ENCODE measurements at places on chromosomes 3 and 15.

- no peaks in the 10 kb centered on the region for H3K4me1 ChIP-seq
- H3K27ac ChIP-seq = peak overlapping the region; percentile 48
- peaks cover 60% of the 10 kb centered on the region for H3K36me3 ChIP-seq
- H3K27me3 ChIP-seq = no peaks in the 10 kb centered on the region
- H3K4me3 ChIP-seq = peak overlapping the region; percentile 31
- peak; percentile 48 for DNase-seq
Measured at GRCh38 chr15:85689729-85690128, 105.0 kb downstream of the KLHL25 start.

DNA sequence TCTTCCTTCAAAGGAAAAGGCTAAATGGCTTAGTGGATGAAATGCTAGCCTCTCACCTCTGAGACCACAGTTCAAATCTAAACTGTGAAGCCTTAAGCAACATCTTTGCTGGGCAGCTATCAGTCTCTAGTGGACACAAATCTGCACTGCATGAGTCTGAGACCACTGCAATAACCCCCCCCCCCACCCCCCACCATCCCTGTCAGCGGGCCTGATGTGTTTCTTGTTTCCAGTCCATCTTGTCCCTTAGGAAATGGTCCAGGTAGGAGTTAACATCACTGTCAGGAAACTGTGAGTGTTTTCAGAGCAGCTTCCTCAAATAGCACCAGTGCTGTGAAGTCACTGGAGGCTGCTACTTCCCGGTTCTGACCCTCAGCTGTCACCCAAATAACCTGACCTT is 140.6 kb upstream of the TMCO5A start:
- no peak for DNase-seq
- no peaks in the 10 kb centered on the region for H3K36me3 ChIP-seq
- H3K27ac ChIP-seq = no peak overlapping the region

- H3K36me3 ChIP-seq = no peaks in the 10 kb centered on the region
- peaks cover 3% of the 10 kb centered on the region for H3K4me1 ChIP-seq
- no peak overlapping the region for H3K4me3 ChIP-seq
- H3K27ac ChIP-seq = no peak overlapping the region
- DNase-seq = no peak
Measured at GRCh38 chr15:94240480-94240879, 9.1 kb downstream of the MCTP2 start.

- no peak for DNase-seq
- no peak overlapping the region for H3K4me3 ChIP-seq
- H3K4me1 ChIP-seq = peaks cover 12% of the 10 kb centered on the region
- no peak overlapping the region for H3K27ac ChIP-seq
- H3K27me3 ChIP-seq = no peaks in the 10 kb centered on the region
- H3K36me3 ChIP-seq = peaks cover 17% of the 10 kb centered on the region
Measured at GRCh38 chr15:99387421-99388168, 136.3 kb downstream of the LRRC28 start.

GRCh38 chr15:98786717-98787116 is 138.4 kb downstream of the IGF1R start:
- no peaks in the 10 kb centered on the region for H3K36me3 ChIP-seq
- no peak for DNase-seq
- H3K27ac ChIP-seq = peak overlapping the region; percentile 55
- no peaks in the 10 kb centered on the region for H3K27me3 ChIP-seq
- H3K4me3 ChIP-seq = no peak overlapping the region
- H3K4me1 ChIP-seq = peaks cover 29% of the 10 kb centered on the region

All from large intestine (tissue), 12 donors.